ENCODE measurements at places on chromosomes 4 and X.

- no peak for DNase-seq
These were observed 1.0 kb upstream of the DAPP1 start for GRCh38 chr4:99815597-99816011.

DNA sequence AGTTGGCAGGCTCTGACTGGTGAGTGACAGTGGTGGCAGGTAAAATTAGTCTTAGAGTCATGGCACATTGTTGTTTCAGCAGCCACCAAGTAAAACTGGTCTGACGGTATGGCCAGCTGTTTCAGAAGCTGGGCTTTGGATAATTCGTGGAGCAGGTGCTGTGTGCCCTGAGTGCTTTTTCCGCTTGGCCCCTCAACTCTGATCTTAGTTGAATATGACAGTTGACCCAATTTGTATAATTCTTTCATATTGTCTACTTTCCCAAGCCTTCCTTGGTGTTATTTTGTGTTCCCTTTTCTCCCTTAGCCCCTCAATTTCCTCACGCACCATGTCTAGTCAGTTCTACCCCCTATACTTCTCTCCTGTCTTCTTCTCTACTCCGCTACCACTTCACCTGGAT, 32.0 kb downstream of the CDS1 start:
- no peak for DNase-seq

GRCh38 chr4:90840828-90841227, 713.6 kb downstream of the CCSER1 start:
- DNase-seq: no peak

GRCh38 chr4:86967798-86968197, 33.0 kb downstream of the AFF1 start:
- DNase-seq: no peak

- no peak for DNase-seq
These were observed 27.9 kb upstream of the BBS7 start for GRCh38 chr4:121898150-121898549.

DNA sequence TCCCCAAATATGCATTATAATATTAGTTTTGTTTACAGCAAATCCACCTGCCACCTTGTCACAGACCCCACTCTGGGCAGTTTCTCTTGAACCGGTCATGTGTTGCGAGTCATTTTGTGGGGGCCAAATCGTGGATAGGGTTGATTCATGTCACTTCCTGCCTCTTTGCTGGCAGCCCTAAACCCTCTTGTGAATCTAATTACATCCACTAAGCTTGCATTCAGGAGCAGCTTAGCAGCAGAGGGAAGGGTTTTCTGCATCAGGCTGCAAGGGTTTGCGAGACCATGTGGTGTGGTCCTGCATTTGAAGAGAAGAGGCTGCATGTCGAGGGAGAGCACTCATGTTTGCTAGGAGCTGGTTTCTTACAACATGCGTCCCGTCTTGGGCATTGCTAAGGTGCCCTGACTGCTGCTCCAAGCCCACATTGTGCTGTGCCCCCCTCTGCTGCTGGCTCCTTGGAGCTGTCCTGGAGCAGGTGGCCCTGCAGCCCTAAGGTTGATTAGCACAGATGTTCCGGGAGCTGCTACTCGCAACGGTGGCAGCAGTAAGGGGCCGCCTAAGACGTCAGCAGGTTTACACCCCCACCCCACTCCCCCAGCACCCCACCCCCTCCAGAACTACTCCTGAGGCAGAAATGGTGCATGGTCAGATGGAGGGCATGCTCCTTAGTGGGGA, 88.9 kb upstream of the CLDN34 start:
- DNase-seq: no peak

GRCh38 chrX:43741843-43742573, 85.9 kb downstream of the MAOA start:
- DNase-seq: no peak

GRCh38 chr4:108483650-108484049, 136.7 kb upstream of the RPL34 start:
- DNase-seq: no peak

GRCh38 chrX:13427441-13428052, 107.7 kb upstream of the ATXN3L start:
- DNase-seq: no peak

- DNase-seq: no peak
These were observed 58.1 kb downstream of the FAM114A1 start for GRCh38 chr4:38925492-38926413.

DNA sequence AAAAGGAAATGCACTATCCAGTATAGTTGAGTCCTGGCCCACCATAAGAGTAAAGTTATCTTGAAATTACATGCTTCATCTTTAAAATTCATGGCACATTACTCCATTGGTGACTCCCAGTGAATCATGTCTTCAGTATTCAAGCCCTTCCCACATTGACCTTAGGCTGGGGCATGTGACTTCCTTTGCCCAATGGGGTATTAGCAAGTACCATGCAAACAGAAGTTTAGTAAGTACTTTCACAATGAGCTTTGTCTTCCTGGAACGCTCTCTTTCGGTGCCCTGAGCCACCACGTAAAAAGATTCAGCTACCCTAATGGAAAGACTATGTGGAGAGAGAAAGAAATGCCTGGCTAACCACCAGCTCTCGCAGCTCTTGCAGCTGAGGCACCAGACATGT, 235.4 kb downstream of the HNRNPD start:
- no peak for DNase-seq

DNA sequence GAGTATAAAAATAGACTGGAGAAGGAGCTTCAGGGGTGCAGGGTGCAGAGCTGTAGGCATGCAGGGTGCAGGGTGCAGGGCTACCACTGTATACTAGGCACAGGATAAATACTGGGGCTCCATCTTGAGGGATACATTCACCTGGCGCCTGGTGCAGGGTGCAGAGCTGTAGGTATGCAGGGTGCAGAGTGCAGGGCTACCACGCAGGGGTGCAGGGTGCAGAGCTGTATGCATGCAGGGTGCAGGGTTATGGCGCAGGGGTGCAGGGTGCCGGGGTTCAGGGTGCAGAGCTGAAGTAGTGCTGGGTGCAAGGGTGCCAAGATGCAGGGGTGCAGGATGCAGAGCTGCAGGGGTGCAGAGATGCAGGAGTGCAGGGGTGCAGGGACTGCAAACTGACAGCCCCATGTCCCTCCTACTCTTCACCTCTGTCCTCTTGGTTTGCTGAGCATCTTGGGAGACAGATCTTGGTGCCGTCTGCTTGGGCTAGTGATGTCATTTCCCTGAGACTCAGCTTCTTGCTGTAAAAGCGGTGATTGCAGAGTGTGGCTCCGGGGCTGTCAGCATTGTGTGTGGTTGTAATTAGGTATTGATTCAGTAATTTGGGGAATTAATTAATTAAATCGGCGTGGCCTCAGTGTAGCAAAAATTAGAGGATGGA, 91.2 kb downstream of the ADRA2C start:
- no peak for DNase-seq

- no peak for DNase-seq
These were observed 103.5 kb upstream of the PLAC1 start for GRCh38 chrX:134761788-134762187.

DNA sequence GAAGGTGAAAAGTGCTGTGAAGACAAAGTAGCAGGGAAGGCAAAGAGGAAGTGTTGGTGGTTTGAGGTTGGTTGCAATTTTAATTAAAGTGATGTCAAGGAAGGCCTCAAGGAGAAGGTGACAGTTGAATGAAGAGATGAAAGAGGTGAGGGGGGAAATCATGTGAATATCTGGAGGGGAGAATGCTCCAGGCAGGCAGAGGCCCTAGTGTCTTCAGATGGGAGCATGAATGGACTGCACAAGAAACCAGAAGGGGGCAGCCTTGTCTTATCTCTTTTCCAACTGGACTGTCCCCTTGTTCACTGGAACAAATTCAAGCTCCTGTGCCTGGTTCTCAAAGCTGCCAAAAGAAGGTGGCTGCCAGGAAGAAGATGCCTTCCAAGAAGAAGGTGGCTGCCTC, 68.4 kb downstream of the MAOB start:
- no peak for DNase-seq

- no peak for DNase-seq
These were observed 3.4 kb downstream of the TENM3 start for GRCh38 chr4:182246401-182247205.

DNA sequence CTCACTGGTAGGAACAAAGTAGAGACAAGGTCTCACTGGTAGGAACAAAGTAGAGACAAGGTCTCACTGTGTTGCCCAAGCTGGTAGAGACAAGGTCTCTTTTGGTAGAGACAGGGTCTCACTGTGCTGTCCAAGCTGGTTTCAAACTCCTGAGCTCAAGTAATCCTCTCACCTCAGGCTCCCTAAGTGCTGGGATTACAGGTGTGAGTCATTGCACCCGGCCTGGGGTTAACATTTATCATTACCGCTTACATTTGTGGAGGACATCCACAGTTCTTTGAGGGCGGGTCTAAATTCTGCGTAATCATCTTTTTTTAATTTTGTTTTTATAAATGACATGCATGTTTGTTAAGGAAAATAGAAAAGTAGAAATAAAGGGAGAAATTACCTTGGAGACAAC, 12.0 kb downstream of the RAB33B start:
- no peak for DNase-seq

GRCh38 chr4:57445686-57446085, 335.5 kb upstream of the IGFBP7 start:
- DNase-seq: no peak

GRCh38 chrX:11664211-11665167, 1.2 kb downstream of the ARHGAP6 start:
- DNase-seq: no peak

GRCh38 chr4:171966356-171966755, 153.2 kb downstream of the GALNTL6 start:
- DNase-seq: no peak

- no peak for DNase-seq
These were observed 80.0 kb downstream of the SH3KBP1 start for GRCh38 chrX:19807414-19807813.

GRCh38 chrX:134241960-134242619, 5.1 kb downstream of the CCDC160 start:
- DNase-seq: no peak

DNA sequence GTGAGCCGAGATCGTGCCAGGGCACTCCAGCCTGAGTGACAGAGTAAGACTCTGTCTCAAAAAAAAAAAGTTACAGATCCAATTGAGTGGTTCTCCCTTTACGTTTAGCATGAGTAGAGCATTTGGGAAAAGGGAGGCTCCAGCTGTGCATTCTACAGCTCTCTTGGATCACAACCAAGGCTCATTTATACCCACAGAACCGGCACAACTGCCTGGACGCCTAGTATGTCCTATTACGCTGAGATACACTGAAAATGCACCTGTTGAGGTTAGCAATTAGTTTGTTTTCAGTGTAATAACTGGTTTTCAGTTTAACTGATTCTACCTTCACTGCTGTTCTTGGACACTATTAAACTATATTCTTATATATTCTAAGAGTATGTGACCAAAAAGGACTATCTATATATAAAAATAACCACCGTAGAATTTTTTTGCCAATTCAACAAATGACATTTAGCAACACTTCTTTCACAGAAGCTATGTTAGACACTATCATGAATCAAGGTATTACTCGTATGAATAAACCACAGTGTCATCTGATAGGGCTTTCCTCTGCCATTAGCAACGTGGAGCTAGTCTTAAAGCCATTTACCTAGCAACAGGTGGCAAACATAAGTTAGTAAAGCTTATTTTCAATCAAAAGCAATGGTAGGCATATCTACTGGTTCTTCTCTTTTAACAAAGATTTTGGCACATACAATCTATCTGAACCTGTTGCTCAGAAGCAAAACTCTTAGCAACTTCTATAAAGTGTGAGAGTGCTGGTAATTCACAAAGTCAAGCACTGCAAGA, 3.6 kb downstream of the OTUD4 start:
- no peak for DNase-seq

- DNase-seq: no peak
These were observed 24.9 kb upstream of the ZDHHC15 start for GRCh38 chrX:75547783-75548182.

DNA sequence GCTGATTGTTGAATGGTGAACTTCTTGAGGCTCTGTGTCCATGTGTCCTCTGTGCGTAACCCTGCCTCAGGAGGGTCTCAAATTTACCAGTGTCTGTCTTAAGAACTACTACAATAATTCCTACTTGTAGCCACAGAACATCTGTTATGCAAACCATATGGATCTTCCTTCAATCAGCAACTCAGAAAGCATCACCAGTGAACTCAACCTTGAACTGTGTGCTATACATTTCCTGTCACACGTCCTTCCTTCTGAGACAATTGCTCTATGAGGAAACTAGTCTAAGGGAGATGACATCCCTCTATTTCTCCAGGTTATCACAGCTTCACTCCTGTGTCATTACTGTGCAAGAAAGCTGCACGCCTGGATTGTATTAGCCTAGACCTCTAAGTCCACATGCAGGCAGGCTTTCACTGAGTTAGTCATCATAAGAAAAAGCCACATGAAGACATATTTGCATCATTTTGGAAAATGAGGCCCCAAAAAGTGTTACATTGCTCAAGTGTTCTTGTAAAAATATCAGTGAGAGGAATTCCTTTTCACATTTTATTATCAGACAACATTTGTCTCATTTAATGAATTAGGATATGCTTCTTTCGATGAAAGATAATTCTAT, 157.8 kb downstream of the AFF2 start:
- no peak for DNase-seq

GRCh38 chr4:155759372-155760252, 791 bp downstream of the GUCY1B1 start:
- no peak for DNase-seq

DNA sequence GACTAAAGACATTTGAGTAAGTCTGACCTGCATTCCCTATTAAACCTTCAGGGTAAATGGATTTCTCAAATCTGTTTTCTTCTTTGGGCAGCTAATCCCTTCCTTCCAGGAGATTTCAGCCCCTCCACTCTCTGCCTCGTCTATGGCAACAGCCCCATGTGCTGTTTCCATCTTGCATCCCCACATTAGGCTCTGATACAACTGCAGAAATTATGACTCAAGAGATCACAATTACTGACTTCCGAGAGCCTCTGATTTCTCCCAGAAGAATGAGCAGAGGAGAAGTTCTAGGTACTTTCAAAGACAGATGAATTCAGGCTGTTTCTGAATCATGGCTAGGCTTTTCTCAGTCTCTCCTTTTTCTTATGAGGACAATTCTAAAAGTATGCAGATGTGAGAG, 38.7 kb downstream of the RAI2 start:
- DNase-seq: no peak

- no peak for DNase-seq
These were observed 590 bp downstream of the ARHGEF9 start for GRCh38 chrX:63784346-63784901.

GRCh38 chr4:183757060-183757459, 98.0 kb downstream of the TRAPPC11 start:
- no peak for DNase-seq

DNA sequence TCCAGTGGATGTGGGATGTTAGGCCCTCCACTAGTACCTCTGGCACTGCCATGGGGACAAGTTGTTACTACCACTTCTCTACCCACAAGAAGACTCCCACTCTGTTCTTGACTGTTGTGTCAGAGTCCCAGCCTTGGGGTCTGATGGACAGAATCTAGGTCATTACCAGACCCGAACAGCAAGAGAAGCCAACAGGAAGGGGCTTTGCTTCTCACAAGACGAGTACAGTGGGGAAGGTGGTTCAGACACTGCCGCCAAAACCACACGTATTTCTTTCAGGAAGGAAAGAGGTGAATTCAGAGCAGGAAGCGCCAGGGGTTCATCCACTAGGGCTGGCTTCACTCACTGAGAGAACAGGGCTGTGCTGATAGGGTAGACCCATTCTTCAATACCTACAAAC, 161.3 kb upstream of the KIT start:
- no peak for DNase-seq
